NCI-H446 (cell line): ENCODE measurements at places on chromosomes 3 and 15.

DNA sequence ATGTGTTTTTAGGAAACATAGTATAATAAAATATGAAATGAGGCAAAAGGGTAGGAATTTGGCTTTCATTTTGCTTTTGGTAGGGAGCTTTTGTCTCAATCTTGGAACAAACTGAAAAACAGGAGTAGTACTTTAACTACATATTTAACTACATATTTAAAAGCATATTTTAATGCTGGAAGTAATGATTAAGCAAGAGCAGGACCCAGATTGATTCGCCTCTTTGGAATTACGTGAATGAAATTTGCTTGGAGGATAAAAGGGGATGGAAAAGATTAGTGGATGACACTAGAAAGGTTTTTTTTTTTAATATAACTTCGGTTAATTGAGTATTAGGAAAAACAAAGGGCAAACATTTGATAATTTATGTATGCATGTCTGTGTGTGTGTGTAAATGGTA lies 11.2 kb upstream of the TMEM212 start:
- no peak for DNase-seq

DNA sequence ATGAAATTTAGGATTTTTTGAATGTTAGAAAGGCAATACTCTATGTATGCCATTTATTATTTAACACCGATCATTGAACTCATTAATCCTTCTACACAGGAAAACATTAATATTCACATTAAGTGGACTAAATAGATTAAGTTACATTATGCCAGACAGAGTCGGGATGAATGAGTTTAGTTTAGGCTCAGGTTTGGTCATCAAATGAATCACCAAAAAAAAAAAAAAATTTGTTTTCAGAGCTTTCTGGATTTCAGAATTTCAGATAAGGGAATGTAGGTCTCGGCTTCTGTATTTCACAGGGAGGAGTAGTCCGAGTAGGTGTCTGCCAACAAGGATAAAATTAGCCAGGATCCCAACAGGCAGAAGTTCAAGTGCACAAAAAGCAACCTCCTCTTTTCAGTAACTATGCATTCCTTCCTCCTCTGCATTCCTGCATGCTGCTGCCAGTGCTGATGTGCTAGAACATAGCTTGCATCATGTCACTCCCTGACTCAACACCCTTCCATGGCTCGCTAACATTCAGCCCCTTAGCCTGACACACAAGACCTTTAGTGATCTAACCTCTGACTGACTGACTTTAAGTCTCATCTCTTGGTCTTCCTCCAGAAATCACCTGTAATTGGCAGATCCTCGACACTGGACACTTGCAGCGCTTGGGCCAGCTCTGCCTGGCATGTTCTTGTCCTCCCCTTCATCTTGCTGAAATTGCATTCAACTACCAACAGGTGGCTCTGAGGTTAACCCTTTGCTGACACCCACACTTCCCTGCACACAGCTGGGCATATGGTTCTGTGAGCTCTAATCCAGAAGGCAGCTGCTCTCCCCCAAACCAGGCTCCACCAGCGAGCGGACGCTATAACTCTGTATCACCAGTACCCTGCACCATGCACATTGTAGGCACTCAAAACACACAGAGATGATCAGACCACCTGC lies 145.4 kb upstream of the PROK2 start:
- DNase-seq = no peak

DNA sequence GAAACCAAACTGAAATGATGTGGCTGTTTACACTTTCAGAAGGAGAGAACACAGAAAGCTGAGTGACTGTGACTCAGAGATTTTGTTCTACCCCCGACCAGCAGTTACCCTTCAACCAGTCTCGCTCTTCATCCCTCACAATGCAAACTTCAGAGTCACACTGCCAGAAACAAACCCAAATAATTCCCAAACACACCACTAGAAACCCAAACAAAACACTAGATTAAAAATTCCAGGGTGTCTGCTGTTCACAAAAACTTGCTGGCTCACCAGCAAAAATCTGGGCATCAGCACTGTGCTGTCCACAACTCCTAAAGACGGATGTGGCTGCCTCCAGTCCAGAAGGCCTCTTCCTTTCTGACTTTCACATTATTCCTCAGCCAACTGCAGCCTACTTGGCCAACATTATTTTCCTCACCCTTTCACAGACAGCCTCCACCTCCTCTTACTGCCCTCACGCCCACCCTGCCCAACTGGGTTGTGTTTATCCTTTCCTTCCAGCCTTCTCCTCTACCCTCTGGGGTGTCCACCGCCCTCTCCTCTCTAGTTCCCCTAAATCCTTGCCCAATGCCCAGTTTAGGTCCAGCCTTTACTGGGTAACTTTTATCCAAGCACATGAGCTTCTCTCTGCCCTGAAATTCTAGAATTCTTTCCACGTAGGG lies 71.4 kb downstream of the MECOM start:
- no peak for DNase-seq

DNA sequence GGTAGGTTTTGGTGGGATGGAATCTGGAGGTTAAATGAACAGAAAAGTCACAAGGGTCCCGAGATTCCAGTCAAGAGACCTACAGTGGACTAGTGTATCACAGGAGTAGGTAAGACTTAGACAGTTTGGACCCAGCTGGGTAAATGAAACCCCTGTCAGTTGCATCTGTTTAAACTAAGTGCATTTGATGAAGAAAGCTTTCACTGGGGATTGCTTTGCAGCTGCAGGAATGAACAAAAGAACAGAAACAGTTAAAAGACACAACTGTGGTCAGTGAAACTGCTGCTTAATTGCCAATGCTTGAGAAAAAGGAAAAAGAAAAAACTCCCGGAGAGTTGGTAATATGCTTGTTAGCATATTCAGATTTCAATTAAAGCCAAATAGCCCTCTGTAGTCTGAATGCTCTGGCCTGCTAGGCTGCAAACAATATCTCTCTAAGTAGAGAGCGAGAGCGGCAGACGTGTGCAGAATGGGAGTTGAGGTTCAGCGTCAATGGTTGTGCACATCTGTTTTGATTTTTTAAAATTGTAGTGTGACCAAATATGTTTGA lies 37.1 kb downstream of the OXNAD1 start:
- no peak for DNase-seq

- DNase-seq = no peak
Measured at GRCh38 chr15:80699981-80700380, 4.9 kb downstream of the ABHD17C start.

DNA sequence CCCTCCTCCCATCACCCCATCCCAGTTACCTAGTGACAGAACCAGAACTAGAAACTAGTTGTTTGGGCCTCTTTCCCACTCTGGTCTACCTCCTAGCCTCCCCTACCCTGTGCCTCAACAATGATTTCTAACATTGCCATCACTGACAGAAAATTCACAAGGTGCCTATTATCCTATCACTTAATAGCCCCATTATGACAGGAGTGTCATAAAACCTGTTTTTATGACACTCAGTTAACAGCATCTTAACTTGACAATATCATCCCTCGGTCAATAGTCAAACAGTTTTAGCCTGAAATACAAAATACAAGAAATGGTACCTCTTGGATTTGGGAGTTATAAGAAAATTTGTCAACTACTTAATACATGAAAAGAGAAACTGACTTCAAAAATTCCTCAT lies 46.5 kb downstream of the ULK4 start:
- no peak for DNase-seq

- no peak for DNase-seq
Measured at GRCh38 chr3:65531499-65531898, 507.2 kb downstream of the MAGI1 start.

DNA sequence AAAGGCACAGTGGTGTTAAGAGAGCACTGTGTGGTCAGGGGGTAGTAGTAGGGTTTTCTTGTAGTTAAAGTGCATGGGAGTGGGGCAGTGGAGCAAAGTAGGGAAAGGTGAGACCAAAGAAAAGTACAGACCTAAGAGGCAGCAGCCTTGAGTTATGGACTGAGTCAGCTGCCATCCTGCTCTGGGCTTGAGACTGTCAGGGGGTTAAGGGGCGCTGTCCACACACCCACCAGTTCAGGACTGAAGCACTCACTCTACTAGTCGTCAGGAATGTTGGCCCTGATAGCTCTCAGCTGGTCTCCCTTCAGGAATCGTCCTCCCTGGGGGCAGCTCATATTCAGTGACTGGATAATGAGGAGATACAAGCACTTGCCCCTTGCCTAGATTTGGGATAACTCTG lies 7.9 kb downstream of the CCR4 start:
- no peak for DNase-seq
